ENCODE measurements at places on chromosomes 2 and 18.

GRCh38 chr2:229380101-229380625 lies 109.1 kb upstream of the PID1 start:
- DNase-seq, result no peak

- DNase-seq, result peak; percentile 64
These were observed 2.9 kb upstream of the BCL2L11 start for GRCh38 chr2:111117598-111118480.

DNA sequence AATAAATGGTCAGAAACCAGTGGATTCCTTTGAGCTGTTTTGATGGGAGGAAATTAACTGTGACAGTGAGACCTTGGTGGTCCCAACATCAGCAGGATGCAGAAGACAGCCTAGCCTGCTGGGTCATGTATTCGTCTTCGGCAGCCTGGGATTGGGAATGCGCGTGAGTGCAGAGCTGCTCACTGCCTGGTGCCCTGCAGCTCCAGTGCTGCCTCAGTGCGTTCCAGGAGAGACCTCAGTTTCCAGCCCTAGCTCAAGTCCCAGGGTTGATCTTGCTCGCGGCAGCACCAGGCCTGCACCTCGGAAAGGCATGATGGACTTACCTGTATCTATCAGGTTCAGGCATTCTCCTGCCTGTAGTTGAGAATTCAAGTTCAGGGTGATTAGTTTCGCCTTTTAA lies 203.9 kb downstream of the SH3RF3 start:
- DNase-seq, result no peak

DNA sequence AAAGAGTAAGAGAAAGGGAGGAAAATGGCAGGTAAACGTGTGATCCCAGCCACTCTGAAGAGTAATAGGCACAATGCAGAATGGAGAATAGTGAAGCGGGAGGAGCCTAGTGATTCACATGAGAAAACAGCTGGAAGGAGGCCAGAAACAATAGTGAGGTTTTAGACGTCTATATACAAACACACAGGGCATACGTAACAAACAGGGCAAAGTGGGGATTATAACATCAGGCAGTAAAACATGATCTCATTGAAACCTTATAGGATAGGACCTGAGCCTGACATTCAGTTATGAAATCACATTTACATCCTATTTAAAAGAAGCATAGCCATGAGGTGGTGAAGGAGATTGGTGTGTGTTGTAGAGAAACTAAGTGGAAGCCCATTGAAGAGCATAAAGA lies 33.0 kb upstream of the GATA6 start:
- DNase-seq, result no peak

DNA sequence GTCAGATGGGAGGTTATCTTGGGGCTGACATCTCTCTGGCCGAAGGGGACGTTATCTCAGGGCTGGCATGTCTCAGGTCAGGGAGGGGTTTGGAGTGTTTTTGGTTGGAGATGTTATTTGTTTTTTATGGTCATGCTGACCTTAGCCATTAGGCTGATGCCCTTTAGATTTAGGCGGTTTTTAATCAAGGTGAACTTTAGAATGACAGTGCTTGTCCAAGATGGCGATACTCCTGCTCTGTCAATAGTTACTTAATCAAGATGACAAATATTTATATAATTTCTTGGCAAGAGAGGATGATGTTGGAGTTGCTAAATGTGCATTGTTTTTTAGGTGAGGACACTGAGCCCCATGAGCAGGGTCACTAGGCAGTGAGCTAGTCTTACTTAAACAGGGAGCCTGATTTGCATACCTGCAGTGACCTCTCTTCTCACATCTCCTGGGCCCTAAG lies 34.5 kb downstream of the MERTK start:
- no peak for DNase-seq

GRCh38 chr2:29351916-29352591 lies 236.8 kb downstream of the CLIP4 start:
- no peak for DNase-seq

- no peak for DNase-seq
These were observed 91.9 kb upstream of the STK17B start for GRCh38 chr2:196263181-196263747.

DNA sequence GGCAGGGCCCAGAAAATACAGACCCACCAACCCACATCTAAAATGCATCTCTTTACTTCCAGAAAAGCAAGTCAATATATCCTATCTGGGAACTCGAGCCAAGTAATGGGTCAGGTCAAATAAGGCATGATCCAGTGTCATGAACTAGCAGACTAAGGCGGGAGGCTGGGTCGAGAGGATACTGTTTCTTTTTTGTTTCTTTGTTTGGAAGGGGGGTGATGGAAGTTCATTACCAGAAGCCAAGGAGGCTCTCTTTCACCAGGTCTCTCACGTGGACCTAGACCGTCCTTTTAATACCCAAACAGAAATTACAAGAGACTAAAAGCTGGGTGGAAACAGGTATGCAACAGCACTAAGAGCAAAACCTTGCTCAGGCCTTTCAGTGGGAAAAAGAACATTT lies 108.3 kb downstream of the HDAC4 start:
- DNase-seq, result no peak

DNA sequence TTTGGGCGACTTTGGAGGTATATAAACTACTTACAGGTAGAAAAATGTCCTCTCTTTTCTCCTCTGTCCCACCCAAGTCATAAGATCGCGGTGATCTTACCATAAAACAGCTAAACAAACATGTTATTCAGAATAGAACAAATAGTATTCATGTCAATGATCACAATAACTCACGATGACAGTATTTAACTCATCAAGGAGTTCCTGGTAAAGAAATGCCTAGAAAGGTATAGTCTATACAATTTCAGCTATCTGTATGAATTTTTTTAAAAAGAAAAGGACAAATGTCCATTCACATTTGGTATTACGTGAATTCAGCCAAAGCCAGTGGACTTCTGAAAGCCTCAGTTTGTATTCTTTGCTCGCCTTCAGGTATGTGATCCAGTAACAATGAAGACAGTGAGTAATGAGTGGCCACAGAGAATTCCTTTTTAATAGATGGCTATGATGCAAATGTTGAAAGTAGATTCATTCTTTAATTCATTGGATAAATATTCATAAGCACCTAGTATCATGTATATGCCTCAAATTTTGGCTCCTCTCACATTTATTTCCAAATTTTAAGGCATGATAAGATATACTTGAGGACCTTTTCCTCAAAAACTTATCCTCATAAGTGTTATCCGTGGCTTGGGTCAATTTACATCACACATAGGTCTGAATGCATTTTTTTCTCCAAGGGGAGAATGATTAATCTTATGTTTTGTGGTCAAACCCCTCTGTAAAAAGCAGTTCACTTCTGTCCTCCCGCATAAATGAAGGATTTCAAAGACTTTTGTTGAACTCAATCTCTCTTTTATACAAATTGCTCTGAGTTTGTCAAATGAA lies 20.3 kb downstream of the ABCB11 start:
- no peak for DNase-seq
